ENCODE measurements at places on chromosomes 2 and 18.

DNA sequence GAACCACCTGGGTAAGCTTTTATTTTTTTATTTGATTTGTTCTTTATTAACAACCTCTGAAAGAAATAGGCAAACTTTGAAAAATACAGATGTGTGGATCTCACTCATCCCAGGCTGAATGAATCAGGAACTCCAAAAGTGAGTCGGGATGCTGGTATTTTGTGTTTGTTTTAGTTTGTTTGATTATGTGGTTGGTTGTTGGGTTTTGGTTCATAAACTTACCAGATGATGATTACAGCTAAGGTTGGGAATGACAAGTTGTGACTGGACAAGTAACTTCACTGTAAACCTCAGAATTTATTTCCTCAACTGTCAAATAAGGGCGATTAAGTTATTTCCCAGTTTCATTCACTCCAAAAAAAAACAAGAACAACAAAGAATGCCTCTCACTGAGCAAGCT, 80.5 kb upstream of the KIF5C start:
- no peak for DNase-seq

DNA sequence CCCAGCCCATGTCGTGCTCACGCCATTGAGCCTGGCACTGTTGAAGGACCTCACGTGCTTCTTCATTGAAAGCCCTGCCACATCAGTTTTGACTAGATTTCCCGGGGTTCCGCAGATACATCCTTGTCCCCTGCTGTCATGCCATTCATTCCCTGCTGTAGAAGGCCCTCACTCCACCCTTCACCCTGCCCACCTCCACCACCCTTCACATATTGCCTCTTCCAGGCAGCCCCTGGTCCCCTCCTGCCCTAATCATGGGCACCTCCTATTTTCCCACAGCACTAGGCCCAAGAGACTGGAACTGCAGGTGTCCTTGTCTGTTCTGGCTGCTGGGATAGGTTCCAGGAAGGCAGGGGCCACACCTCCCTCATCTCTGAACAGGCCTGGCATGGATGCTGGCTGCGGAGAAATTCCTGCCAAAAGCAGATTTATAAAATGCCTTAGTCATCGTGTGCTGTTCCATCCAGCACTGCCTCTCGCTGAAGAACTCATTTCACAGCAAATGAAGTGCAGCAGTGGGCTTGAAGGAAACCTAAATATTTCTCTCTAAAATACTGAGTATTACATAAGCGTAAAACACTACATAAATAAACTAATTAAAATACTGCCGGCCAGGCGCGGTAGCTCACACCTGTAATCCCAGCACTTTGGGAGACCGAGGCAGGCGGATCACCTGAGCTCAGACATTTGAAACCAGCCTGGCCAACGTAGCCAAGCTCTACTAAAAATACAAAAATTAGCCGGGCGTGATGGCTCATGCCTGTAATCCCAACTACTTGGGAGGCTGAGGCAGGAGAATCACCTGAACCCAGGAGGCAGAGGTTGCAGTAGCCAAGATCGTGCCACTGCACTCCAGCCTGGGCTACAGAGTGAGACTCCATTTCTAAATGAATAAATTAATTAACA, 38.4 kb downstream of the EIF4E2 start:
- no peak for DNase-seq

- peak; percentile 30 for DNase-seq
Measured at GRCh38 chr2:178193823-178194599, at the start of gene OSBPL6. Gene OSBPL6 (plus strand): TSS chr2:178194512. CDS start chr2:178306185, 111,673 bp downstream.

DNA sequence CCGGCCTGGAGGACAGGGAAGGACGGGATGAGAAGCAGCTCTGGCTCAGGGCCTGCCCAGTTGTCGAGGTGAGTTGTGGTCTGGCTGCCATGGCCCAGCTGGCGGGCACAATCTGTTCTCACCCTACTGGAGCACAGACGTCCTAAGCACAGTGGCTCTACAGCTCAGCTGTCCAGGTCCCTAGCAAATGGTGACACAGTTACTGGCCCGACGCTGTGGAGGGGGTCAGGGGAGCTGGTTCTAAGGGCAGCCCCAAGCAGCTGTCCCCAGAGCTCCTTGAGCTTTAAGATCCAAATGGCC, 32.9 kb downstream of the KCNK3 start:
- DNase-seq, result no peak

DNA sequence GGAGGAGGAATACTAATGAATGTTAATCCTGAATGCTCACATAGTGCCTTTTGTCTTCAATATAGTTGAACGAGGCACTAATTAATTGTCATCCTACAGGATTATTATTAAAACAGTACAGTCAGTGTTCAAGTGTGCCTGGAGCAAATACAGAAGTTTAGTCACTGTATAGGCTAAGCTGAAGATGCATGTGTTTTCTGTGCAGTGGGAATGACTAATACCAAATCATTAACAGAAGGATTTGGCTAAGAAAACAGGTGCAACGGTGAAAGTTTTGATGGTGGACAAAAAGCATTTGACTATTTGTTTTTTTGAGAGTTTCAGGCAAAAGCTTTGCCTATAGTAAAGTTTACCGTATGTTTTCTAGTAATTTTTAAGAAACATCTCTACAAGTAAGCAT, 62.8 kb downstream of the DCC start:
- DNase-seq, result no peak

GRCh38 chr18:49029628-49030027, 78.9 kb upstream of the SMAD7 start:
- no peak for DNase-seq

DNA sequence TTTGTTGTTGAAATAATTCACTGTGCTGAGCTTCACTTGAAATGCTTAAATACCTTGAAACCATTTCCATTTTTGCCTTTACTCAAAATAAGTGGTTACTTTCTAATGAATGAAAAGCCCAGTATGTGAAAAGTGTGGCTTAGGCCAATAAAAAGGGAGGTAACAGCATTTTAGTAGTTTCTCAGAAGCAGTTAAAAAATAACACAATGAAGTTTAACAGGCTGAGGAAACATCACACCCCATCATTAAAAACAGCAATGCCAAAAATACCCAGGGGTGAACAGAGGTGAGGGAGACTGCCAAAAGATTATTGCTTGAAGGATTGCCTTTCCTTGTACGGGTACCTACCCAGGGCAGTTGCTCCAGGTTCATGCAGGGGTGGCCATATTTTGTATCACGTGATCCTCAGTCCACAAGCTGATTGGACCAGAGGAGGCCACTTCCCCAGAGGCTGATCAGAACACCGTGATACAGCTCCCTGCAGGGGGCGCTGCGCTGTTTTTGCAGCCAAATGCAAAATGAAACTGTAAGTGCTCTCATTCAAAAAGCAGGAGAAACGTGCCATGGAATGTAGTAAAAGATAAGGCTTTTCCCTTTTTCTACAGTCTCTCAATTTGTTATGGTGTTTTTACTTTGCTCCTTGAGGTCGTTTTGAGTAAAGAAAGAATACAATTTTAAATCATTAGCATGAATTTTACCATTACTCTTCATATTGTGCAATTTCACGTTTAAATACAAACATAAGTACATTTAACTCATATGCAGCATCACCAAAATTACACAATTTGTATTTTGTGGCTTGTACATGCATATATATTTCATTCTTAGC, 70.2 kb upstream of the SH3BP4 start:
- peak; percentile 9 for DNase-seq

GRCh38 chr2:47636596-47637264, 146.2 kb upstream of the MSH6 start:
- DNase-seq, result no peak

DNA sequence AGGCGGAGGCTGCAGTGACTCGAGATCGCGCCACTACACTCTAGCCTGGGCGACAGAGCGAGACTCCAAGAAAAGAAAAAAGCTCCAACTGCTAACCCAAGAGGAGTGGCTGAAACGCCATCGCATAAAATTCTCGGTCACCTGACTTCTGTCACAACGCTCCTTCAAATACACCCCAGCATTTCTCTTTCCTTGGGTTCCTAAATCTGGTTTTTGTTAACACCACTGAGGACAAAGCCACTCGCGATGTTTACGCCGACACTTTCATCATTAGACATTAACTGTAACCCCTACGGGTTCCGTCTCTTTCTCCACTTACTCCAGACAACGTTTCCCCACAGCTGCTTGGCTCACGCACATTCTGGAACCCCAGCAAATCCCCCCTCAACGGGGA, 679 bp downstream of the CLK1 start:
- DNase-seq, result no peak

- no peak for DNase-seq
Measured at GRCh38 chr2:15195813-15196212, 365.3 kb downstream of the NBAS start.

DNA sequence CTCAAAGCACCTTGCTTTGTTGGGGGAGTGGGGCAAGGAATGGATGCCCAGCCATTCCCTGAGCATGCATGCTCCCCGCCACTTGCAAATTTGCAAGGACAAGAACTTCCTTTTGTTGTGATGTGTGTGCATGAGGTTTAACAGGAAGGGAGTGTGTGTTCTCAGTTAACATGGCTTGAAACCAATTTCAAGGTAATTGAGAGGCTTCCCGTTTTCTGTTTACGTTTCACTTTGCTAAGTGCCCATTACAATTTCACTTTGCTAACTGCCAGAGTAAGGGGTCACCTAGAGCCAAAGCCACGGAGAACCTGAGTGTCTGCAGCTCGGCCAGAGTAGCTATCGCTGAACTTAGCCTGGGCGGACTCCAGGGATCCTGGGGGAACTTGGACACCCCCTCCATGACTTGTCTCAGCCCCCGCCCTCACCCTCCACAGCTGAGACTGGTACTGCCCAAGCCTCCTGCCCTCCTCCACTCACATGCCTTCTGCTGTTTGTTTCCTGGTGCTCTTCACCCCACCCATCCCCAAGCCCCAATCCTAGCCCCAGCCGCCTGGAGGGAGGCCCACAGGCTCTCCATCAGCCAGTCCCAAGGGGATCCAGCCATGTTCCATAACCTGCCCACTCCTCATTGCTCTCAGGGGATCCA, 53.6 kb upstream of the LAPTM4A start:
- DNase-seq, result no peak

- DNase-seq, result no peak
Measured at GRCh38 chr2:26136451-26136850, 36.4 kb upstream of the GAREM2 start.

GRCh38 chr2:71045865-71046548, 22.4 kb upstream of the NAGK start:
- no peak for DNase-seq

DNA sequence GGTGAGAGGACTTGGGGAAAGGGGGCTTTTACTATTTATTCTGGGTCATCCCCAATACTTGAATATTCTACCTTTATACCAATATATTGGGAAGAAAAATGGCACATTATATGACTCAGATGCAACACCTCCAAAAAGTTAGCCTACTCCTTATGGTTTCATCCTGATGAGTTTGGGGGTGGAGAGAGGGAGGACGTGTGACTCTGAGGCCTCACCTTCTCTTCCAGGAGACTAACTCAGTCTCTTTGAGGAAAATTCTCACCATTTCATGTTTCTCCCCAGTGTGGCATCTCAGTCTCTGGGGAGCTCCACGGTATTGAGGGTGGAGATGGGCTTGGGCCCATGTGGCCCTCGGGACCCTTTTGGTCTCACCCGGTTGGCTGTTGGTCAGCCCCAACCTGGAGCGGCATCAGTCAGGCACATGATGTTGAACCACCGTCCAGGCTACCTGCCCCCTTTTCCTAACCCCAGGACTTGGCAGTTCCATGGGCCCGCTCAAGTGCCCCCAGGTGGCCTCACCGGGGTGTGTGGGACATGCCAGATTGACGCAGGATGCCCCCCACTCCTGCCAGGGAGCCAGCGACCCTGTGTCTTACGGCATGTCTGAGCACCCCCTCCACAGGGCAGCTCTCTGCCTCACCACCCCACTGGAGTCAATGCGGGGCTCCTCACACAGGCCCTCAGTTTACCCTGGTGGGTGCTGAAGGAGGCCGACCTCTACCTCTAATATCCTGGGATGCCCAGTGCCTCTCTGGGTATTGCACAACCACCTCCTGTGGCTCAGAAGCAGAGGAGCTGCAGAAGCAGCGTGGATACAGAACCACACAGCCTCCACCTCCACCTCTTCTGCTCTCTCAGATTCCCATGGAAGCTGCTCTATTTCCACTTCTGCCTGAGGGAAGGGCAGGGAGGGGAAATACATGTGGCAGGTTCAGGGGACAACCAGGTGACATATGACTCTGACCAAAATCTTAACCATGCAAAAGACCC, 297.4 kb downstream of the EIPR1 start:
- no peak for DNase-seq

- DNase-seq, result no peak
Measured at GRCh38 chr18:34746614-34747013, 36.5 kb downstream of the DTNA start.

- no peak for DNase-seq
Measured at GRCh38 chr2:127610561-127610960, 35.4 kb upstream of the GPR17 start.

GRCh38 chr2:190180313-190181122, 118.0 kb upstream of the MSTN start:
- no peak for DNase-seq

DNA sequence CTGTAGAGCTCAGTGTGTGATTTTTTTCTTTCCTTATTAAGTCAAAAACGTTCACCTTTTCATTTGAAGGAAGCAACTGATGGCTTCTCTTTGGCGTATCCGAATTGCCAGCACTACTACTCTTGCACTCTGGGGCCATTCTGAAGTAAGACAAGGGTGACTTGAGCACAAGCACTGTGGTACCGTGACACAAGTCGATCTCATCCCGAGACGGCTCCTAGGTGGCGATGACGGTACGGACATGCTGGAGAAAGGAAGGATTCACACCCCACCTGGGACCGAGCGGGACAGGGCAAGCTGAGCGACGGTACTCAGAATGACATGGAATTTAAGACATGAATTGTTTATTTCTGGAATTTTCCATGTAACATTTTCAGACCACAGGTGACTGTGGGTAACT, 36.8 kb upstream of the LDLRAD4 start:
- no peak for DNase-seq

GRCh38 chr2:224027070-224027469, 12.0 kb downstream of the SERPINE2 start:
- no peak for DNase-seq

GRCh38 chr18:42245137-42245536, 290.1 kb downstream of the PIK3C3 start:
- no peak for DNase-seq

- no peak for DNase-seq
Measured at GRCh38 chr18:77811503-77811902, 561.9 kb downstream of the GALR1 start.

- DNase-seq, result no peak
Measured at GRCh38 chr2:11872247-11872947, 126.0 kb downstream of the LPIN1 start.

DNA sequence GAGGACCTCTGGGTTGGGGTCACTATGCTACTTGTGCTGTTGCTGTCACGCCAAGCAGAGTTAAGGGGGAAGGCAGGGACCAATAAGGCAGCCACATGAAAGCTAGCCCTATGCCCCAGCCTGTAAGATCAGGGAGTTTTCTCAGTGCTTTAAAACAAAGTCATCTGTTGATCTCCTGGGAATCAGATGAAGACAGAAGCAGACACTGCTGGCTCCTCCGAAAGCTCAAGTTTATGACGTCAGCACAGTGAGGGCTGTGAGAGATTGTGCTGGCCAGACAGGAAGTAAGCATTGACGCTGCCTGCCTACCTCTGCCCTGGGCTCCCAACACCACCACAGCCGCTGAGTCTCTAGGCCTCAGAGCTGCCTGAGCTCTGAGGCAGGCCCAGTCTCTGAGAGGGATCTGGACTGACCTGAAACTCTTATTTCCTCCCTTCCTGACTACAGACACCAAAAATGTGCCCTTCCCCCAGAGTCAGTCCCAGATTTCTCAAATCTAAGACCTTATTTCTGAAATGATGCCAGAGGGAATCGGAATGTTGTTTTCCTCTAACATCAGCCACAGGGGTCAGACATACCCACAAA, 118.1 kb upstream of the EPAS1 start:
- DNase-seq, result peak; percentile 39
